ENCODE measurements at places on chromosomes 1 and 21.

DNA sequence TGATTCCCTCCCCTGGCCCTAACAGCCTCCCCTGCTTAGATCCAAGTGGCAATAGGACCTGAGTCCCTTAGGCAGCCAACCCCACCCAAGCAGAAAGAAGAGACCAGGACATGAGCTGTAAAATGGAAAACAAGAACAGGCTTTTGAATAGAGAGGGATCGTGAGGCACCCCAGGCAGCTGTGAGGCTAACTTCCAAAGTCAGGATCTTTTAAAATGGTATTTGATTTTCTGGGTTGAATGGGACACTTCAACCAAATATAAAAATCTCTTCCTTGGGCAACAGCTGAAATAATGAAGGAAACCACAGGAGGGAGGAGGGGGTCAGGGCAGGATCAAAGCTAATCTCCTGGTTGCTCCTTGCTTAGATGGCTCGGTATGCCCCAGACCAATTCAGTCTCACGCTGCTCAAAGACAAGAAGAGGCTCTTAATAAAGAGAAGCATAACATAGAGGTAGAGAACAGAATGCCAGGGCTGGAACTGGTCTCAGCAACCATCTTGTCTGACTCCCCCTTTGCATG, 28.6 kb upstream of the AVPR1B start:
- DNase-seq, result no peak

- DNase-seq, result no peak
Measured at GRCh38 chr1:153984123-153984894, 1.8 kb downstream of the RAB13 start.

DNA sequence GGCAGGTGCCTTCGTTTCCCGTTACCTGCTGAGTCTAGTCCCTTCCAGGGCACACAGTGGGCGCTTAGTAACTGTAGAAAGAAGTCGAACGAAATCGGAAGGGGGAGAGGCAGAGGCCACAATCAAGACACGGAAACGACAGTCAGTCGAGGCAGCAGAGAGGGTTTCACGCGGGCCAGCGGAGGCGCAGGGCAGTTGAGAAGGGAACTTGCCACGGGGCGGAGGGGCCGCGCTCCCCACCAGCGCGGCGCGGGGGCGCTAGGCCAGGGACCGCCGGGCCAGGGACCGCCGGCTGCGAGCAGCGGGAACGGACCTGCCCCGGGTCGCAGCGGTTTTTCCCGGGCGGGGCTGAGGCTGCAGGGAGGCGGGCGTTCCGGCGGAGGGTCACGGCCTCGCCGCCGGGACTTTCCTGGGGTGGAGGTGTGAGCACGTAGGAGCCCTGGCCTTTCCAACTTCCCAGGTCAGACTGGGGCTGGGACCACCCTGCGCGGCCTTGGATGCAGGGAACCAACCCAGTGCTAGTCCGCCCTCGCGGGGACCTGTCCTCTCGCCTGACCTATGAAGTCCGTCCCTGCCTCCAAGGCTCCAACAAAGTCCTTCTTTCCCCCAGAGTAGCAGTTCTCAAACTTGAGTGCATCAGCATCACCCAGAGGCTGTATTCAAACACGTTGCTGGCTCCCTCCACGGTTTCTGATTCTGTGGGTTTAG, 150.1 kb upstream of the FGGY start:
- no peak for DNase-seq

GRCh38 chr1:92094090-92094489, 13.9 kb downstream of the BTBD8 start:
- no peak for DNase-seq

GRCh38 chr21:36917471-36918158, 48.9 kb downstream of the HLCS start:
- DNase-seq, result no peak

DNA sequence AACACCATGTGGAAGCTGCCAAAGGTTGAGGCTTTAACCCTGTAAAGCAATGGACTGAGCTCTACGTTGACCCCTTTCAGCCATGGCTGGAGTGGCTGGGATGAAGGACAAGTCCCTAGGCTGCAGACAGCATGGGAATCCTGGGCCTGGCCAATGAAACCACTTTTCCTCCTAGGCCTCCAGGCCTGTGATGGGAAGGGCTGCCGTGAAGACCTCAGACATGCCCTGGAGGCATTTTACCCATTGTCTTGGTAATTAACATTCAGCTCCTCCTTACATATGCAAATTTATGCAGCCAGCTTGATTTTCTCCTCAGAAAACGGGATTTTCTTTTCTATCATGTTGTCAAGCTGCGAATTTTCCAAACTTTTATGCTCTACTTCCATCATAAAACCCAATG, 214.5 kb downstream of the RGS7 start:
- DNase-seq, result no peak

GRCh38 chr1:40438391-40439015, 11.8 kb upstream of the ZFP69B start:
- DNase-seq, result no peak

- DNase-seq, result peak; percentile 10
Measured at GRCh38 chr1:181936768-181937581, 124.5 kb downstream of the ZNF648 start.

DNA sequence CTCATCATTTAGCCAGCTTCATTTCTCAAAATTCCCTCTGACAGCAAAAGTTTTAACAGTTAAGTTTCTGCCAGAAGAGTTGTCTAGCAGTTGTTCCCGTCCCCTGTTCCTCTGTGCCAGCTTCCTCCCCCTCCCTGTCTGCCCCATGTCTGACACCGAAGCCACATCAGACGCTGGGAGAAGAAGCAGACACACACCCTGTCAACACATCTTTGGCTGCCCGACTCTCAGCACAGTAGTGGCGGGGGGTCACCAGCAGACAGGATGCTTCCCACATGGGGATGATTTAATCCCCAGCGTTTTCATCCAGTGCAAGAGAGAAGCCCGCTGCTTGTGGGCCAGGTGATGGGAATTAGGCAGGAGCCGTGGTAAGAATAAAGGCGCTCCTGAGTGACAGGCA, 379.4 kb upstream of the RUNX1 start:
- DNase-seq, result no peak

GRCh38 chr21:18655931-18656330, 252.3 kb upstream of the TMPRSS15 start:
- DNase-seq, result no peak

DNA sequence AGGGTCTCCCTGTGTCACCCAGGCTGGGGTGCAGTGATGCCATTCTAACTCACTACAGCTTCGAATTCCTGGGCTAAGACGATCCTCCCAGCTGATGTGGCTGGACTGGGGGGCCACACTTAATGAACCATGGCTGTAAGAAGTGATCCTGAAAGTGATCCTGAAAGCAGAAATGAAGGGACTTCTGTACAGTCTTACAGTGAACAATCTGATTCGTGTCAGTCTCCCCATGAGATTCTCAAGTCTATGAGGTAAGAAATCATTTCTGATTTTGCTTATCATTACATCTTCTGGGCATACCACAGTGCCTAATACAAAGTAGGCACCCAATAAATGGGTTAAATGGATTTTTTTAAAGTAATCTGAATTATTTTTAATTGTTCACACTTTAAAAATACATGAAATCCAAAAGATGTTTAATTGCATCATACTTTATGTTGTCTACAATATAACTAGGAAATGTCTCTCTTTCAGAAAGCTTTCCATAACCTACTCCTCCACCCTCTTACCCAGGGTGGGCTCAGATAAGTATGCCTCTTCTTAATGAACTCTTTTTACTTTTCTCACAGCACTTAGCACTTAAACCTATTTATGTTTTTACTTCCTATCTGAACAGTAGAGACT, 21.5 kb downstream of the TUT4 start:
- DNase-seq, result no peak

DNA sequence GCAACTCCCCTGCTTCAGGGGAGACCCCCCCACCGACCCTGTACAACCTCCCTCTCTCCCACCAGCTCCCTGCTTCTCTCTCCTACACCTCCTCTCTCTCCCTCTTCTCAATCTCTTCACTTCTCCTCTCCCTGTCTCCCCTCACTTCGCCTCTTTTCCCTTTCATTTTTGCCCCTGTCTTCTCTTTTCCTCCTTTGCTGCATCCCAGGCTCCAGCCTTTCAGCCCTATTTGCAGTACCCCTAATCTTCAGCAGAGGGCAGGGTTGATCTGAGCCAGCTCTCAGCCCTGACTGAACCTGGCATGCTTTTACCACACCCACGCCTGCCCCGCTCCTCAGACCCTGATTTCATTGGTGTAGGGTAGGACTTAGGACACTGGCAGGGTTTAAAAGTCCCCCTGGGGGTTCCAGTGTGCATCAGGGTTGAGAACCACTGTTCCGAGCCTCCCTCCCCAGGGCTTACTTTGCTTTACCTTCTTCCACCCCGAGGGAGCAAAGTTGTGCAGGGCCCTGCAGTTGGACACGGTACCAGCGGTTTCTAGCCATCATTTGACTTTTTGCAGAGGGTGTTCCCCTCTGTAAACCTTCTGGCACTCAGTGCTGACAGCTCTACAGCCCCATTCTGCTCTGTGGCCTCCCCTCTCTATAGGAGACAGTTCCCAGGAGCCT, 67.3 kb upstream of the CNTN2 start:
- no peak for DNase-seq

DNA sequence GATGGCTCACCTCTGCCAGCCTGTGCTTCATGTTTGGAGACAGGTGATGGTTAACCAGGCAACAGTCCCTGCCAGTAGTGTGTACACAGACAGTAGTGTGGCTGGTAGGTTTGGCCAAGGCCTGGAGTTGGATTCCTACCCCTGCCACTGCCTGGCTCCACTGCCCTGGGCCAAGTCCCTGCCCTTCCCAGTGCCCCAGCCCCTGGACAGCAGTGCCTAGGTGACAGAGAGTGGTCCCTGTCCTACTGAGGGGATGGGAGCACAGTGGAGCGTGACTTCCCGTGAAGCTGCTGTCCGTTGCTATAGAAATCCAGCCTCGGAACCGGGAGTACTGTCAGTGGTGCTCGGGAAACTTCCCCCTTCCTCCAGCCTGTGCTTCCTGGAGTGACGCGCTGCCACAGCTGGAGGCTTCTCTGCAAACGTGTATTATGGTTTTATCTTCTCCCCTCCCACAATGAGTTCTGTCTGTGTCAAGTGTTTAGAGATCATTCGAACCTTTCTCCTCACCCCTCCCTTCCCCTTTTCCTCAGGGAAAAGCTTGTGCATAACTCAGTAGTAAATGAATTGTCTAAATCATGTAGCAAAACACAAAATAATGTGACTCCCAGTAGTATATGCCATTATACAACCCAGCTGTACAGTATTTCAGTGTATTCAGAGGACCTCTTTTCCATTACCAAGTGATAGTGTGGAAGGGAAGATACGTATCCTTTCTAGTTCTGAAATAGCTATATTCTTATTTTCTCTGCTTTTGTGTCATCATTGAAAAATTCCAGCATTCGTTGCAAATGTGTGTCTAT, 73.4 kb downstream of the GALNT2 start:
- no peak for DNase-seq

DNA sequence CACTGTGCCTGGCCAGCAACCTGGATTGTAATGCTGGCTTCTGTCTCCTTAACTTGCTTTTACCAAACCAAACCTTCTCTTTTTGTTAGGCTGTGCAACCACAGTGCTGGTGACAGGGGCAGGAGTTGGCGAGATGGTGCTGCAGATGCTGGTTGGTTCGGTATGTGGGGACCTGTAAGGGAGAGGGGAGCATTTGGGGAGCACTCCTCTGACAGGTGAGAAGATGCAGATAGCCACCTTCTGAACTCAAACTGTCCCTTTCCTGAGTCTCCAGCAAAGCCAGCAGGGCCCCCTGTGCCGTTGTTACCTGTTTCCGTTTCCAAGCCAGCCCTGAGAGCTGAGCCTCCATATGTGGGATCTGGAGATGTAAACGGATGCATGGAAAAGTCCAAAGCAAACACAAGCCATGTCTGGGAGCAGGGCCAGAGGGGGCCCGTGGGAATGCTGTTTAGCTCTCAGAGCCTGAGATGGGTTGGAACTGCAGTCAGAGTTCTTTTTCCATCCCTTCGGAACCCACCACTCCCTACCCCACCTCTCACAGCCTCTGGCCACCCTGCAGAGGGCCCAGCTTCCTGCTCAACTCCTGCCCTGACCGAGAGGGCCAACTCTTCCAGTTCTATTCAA, 34.0 kb downstream of the ELK4 start:
- DNase-seq, result no peak

GRCh38 chr1:246170574-246171261, 336.4 kb downstream of the SMYD3 start:
- no peak for DNase-seq

DNA sequence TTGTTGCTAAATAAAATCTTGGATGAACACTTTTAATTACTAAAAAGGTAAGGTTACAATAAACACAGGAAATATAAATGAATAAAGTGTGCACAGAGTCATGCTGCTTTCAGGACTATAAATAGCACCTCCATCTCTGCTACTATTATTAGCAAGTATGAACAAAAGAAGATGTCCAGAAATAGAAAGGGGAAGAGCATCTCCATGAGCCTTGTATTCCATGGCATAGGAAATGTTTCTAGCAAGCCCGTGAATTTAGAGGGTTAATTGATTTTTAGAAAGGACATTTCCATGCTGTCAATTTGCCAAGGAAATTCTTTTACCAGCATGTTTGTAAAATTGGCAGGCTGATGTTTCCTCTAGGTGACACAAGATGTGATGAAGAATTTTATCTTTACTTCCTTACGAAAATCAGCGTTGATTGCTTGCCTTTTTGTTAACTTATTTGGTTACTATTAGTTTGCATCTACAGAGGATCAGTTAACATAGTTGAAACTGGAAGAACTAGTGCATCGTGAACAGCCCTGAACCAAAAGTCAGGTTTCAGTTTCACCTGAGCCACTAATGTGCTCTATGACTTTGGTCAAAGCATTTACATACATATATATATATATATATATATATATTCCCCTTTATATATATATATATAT, 45.3 kb downstream of the NR5A2 start:
- DNase-seq, result no peak

DNA sequence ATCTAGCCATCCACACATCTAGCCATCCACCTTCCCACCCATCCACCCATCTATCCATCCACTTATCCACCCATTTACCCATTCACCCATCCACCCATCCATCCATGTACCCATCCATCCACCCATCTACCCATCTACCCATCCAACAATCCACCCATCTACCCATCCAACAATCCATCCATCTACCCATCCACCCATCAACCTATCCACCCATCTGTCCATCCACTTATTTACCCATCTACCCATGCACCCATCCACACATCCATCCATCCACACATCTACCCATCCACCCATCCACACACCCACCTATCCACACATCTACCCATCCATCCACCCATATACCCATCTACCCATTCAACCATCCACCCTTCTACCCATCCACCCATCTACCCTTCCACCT, 238.4 kb downstream of the DYRK1A start:
- DNase-seq, result no peak

- no peak for DNase-seq
Measured at GRCh38 chr1:77188770-77189169, 30.5 kb downstream of the PIGK start.

GRCh38 chr1:47533793-47534328, 96.0 kb downstream of the FOXD2 start:
- no peak for DNase-seq

DNA sequence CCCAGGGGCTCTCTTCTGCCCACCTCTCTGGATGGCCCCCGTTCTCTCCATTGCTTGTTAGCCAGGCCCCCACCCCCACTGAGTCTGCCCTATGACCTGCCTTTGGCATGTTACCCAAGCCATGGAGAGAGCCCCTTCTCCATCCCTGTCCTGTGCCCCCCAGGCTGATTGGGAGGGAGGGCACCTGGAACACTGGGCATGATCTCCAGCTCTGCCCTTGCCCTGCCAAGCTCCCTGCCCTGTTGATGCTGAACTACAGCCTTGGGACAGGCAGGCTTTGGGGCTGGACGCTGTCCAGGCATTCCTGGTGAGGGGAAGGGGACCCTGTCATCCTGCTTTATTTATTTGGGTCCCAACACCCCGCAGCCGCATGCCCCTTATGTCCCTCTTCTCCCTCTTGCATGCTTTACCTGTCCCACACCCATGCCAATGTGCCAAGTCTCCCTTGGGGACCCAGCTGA, 10.7 kb downstream of the TRIM46 start:
- DNase-seq, result no peak
